ENCODE measurements at places on chromosomes 5 and 9.

DNA sequence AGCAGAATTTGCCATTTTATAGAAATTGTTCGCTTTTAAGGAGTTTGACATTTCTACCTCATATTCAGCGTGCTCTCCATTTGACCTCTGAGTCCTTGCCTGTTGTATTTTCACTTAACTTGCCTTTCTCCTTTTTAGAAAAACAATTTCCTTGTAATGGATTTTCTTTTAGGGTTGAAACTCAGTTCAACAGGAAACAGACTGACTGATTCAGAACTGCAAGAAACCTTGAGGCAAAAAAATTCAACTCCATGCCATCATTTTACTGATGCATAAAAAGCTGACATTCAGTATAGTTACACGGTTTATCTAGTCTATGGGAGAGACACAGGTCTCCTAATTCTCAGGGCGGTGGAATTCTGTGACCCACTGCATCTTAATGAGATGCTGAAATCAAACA, 59.8 kb downstream of the MRPS30 start:
- DNase-seq, result no peak

- no peak for DNase-seq
Measured at GRCh38 chr5:23352446-23352845, 155.0 kb upstream of the PRDM9 start.

DNA sequence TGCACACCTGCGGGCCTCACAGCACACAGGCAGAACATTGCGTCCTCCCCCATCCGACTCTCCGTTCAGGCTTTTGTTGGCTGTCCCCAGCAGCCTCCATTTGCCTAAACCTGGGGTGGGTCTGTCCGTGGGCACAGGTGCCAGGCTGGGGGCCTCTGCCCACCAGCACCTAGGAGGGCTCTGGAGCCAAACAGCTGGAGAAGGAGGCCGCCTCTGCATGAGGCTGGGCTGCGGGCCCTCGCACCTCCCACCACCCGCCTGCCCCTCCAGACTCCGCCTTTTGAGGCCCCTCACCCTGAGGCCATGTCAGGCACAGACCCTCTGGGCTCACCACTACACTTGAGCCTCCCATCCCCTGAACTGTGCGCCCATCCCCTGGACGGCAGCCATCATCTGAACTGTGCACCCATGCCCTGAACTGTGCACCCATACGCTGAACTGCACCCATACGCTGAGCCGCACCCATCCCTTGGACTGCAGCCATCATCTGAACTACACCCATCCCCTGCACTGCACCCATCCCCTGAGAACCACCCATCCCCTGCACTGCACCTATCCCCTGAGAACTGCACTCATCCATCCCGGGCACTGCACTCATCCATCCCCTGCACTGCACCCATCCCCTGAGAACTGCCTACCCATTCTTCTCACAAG, 98.0 kb upstream of the OTULINL start:
- DNase-seq, result no peak

- DNase-seq, result no peak
Measured at GRCh38 chr5:161598686-161599085, 52.2 kb upstream of the GABRB2 start.

GRCh38 chr5:142445266-142445665, 120.4 kb upstream of the SPRY4 start:
- DNase-seq, result no peak

DNA sequence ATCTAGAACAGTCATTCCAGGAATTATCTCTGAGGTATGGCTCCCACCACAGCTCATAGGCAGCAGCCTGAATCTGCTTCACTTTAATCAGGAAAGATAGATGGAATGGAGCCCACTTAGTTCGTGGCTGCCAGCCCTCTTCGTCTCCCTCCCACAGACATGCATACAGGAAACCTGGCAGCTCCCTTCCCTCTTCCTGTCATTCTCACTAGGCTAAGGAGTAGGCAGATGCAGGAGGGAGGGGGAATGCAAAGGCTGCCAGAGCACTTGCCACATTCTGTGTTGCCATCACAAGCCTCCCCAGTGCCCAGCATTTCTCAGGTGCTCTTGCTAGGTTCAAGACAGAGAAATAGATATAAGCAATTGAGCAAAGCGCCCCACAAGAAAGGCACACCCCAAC, 378.9 kb downstream of the ELAVL2 start:
- DNase-seq, result no peak

- no peak for DNase-seq
Measured at GRCh38 chr5:144356489-144356888, 185.8 kb downstream of the KCTD16 start.

DNA sequence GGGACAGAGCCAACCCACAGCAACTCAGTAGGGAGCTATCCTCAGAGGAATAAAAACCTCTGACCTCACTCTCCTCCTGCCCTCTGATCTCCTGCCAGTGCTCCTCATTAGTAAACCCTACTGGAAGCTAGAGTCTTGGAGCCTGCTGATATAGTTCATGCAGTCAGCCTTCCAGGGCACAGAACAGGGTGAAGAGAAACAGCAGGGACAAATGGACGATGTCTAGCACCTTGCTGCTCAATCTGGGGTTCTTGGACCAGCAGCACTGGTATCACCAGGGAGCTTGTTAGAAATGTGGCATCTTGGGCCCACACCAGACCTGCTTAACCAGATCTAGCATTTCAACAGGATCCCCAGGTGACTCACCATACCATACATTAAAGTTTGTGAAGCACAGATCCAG, 5.5 kb upstream of the GALNT12 start:
- DNase-seq, result no peak

GRCh38 chr5:41822036-41822435, 48.2 kb downstream of the OXCT1 start:
- DNase-seq, result no peak

DNA sequence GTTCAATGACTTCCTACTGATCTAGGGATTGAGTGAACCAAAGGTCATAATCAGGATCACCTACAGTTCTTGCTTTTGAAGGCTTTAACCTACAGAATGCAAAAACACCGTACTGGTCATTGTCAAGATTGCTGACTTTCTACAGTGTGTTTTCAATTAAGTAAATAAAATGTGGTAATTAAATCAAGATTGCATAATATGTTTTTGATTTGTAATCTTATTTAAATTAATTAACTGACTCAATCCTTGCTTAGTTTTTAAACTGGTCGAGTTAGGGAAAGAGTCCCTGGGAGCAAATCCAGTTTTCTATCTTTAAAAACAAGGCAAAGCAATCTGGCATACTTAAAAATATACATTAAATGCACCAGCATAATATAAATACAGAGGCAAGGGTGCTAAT, 125.9 kb downstream of the NFIB start:
- DNase-seq, result no peak

DNA sequence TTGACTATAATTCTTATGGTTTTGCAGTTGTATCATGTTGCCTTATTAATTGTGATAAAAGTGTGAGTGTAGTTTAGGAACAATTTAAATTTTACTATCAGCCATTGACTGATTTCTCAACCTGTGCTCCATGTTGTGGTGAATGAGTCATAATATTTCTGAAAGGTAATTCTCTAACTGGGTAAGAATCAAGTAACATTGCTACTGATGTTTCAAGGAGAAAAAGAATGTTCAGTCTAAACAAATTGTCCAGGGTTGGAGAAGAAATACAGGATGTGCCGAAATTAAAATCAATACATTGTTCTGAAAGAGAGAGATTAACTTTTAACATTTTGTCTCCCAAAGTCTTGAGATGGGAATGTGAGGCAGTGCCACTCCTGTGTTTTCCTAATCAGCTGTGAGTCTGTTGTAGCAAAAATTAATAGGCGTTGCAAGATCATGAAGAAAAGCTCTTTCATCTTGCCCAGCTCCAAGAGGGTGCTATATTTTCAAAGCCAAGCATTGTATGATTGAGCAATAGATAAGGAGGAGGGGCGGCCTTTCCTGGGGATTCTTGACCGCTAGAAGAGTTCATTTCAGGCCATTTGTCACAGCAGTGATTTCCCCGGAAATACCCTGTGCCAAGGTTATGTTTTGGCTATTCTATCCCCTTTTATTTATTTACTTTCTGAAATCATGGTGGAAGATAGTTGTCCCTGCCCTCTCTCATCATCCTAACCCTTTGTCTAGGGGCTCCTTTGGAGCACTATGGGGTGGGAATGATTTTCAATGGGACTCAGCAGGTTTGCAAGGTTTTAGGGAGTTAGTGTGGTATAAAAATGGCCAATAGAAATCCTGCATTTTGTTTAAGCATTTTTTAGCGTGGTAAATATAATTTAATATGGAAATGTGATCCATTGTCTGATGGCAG, 151.6 kb downstream of the FOCAD start:
- DNase-seq, result no peak

DNA sequence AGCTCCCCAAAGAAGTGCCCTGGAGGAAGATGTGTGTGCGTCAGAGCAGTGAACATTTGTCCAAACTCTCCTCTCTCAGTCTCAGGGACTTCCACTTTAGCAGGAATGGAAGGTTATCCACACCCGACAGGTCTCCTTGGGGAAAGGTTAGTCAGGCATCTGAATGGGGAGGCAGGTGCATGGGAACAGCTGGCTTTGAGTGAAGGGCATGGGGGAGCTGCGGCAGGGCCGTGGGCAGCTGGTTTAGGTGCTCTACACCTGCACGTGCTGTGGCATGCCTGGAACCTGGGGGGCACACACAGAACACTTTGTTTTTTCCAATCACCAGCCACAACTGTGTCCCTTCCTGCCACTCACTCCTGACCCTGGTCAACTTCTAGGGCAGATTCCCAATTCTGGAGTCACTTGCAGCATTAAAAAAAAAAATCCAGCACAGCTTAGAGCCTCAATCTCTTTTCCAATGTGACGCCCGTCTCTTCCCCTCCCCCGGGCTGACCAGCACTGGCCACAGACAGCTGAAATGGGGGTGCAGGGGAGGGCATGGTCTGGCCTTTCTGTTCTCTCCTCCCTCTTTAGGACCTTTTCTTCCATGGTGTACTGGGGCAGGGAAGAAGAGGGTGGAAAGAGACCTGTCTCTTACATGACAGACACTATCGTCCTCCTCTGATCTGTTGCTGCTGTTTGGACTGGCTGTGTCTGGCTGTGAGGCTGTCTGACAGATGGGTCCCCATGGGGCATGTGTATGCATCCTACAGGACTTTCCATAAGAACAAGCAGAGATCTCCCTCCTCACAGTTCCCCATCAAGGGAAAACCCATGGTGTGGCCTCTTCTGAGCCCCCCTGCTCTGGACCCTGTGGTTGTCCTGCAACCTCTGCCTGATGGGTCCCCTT, 9.5 kb upstream of the IL3 start:
- DNase-seq, result no peak

DNA sequence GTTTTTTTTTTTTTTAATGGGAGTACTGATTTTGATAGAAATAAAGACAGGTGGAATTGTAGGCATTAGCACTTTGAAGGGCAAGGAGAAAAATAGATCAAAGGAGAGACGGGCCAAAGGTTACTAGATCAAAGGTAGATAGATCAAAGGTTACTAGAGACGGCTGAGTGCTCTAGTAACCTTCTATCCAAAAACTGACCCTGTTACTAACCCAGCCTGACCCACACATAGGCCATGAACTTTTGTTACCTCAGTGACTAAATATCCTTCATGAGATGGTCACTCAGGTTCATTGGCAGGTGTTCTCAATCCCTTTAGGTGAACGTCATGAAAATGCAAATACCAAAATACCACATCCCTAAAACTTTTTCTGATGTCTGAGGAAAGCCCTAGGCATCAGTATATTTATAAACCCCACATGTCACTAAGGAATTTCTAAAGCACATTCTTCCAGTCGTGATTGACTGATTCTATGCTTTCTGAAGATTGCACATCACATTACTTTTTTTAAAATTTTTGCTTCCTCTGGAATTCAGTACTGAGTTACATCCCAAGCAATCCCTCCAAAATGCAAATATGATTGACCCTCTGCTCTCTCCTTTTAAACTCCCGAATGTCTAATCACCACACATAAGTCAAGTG, 772.7 kb downstream of the BRINP1 start:
- no peak for DNase-seq

DNA sequence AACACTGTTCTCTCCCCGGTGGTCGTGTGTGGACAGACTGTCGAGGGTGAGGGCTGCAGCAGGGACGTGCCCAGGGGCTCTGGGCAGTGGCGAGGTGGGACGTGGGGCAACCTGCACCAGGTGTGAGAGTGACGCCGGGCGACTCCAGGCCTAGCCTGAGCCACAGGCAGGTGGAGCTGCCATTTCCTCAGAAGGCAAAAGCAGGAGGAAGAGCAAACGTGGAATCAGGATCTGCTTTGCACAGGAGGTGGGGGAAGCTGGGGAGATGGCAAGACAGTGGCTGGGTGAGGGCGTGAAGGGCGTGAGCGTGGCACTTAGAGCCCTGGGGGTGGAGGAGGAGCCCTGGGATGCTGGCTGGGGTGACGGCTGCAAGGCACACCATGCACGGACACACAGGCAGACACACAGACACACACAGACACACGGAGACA, 39.6 kb upstream of the NSMF start:
- DNase-seq, result no peak

GRCh38 chr9:126363250-126363649, 36.6 kb downstream of the MVB12B start:
- DNase-seq, result no peak

- no peak for DNase-seq
Measured at GRCh38 chr9:534886-535285, 306.6 kb upstream of the DMRT1 start.

- DNase-seq, result no peak
Measured at GRCh38 chr9:83633255-83633654, 10.3 kb downstream of the IDNK start.

DNA sequence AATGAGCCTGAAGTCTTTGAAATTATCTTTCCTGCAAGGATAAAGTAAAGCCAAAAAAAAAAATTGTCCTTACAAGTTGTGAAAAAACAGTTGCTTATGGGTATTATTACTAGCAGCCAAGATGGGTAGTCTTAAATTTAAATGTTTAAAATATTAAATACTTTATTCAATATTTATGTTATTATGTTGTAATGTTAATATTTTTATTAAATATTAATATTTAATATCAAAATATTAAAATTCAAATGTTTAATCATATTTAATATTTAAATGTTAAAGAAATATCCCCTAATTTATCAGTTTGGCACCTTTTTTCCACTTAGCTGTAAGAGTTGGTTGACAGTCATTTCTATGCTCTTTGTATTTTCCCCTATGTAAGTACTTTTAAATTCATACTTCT, 86.1 kb downstream of the PCSK5 start:
- DNase-seq, result no peak

DNA sequence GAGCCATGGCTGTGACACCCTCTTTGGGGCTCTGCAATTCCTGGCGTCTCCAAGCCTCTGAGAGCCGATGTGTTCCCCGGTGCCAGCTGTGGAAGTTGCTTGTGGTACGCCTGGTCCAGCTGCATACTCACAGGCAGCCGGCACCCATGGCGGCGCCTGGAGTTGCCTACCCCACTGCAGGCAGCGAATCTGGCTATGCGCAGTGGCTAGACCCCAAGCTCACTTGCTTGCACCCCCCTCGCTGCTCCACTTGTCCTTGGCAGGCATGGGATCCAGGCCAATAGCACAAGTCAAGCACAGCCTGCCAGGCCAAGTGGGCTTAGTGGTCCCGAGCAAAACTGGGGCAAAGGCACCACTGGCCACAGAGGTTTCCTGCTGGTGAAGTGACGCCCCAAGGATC, 24.7 kb upstream of the GABRA6 start:
- no peak for DNase-seq

- DNase-seq, result no peak
Measured at GRCh38 chr5:90689064-90689463, 130.5 kb downstream of the ADGRV1 start.
